ENCODE measurements at places on chromosomes 2 and 18.

DNA sequence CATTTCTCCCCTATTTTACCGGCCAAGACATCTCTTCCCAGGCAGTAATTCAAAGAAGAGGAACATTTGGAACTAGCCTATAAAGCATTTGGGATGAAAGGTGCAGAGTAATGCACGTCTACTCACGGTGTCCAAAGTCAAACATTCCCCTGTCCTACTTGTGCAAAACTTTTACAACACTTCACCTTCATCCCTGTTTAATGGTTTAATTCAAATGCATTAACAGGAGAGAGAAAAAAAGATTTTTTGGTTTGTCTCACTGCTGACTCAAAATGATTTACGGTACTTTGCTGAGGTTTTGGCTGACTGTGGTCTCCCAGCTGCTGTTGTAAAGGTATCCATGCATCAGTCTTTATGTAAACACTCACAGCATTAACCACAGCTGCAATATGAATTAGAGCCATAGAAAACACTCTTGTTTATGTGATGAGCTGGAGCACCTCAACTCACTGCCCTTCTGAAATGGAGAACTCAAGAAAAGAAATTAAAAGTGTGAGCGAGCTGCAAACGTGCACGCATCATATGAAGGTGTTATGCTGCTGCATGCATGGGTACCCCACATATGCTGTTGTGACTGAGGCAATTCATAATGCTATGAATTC is 220.5 kb downstream of the PIEZO2 start:
- no peak for DNase-seq

GRCh38 chr2:172098650-172099471 is 3.8 kb downstream of the DLX2 start:
- DNase-seq = no peak

DNA sequence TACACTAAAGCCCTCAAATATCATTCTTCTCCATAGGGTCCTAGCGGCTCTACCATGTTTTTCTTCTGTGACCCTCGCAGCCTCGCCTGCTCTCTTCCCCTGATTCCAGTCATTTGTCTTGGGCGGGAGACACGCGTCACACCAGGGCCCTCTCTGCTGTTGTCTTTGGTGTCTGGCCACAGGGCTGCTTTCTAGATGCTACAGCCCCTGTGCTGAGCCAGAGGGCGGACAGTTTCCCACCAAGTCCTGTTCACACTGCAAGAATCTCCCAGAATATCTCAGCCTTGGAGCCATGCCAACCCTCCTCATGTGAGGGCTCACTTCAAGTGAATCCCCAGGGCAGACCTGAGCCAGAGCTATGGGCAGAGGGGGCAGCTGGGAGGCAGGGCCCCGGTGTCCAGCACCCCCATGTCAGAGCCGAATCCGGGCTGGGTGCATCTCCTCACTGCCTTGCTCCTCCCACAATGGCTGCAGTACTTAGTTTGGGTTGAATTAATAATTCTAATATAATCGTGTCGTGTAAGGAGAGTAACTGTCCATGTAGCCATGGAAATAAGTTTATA is 42.1 kb downstream of the DIPK1C start:
- DNase-seq = no peak

- DNase-seq = no peak
These were observed 5.1 kb upstream of the BCL11A start for GRCh38 chr2:60558536-60558935.

DNA sequence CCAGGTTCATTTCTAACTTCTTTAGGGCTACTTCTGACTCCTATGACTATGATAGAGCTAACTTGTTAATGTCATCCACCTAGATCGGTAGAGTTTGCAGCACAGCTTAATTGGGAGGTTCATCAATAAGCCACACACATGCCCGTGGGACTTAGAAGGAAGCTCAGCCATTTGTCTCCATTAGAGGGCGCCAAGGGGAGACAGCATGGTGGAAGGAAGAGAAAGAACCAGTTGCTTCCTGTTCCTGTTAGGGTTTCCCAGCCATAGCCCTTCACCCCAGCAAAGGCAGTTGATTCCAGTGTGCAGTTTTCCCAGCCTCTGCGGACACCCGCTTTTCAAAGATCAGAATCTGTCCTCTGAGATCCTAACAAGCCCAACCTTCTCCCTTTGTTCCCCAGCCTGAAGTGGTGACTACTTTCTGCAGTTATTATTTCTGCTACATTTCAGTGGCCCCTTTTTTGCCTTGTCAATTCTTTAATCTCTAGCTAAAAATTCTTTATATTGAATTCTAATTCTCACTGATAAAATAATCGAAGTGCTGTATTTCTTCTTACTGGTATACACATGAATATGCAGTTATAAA is 30.3 kb downstream of the MAIP1 start:
- DNase-seq = peak; percentile 43

DNA sequence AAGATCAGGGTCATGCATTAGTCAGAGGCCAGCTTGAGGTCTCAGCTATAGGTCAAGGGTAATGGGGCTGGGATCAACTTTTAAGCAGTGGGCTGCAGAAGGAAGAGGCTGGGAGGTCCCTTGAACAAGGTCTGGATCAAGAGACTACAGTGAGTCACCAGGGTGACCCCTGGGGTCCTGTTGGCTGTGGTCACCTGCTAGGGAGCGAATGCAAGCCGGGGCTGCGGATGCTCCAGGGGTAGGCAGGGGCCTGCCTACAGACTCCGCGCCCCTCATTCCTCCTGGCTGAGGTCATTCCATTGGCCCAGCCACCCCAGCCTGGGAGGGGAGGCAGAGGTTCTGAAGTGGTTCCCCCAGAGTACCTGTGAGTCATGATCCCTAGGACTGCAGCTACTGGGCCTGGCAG is 110.4 kb downstream of the CYP26B1 start:
- no peak for DNase-seq

DNA sequence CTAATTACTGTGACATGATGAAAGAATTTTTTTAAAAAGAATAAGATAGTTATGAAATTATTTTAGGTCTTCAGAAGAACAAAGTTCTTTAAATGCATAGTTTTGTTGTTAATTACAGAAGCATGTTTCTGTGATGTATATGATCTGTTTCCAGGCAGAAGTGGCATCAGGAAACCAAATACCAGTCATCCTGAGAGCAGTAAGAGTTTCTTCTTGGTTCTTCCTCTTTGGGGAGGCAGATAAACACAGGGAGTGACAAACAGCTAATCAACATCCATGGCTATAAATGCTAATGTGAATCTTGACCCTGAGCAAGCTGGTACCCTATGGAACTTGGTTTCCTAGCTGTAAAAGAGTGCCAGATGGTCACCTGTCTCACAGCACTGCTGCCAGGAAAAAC is 29.2 kb downstream of the WIPF1 start:
- peak; percentile 40 for DNase-seq

DNA sequence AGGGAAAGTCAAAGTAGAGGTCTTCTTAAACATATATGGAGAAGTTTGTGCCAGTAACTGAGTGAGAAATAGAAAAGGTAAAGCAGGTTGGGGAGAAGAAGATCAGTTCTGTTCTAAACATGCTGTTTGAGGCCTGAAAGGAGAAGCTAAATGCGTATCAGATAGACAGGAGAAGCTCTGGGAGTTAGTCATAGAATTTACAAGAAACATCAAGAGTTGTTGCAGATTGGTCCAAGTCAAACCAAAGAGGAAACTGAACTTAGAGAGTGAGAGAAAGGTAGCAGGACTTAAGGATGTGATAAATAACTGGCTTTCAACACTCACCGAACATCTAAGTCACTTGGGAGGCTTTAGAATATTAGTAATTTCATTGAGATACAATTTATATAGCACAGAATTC is 29.2 kb upstream of the CERS6 start:
- no peak for DNase-seq

Measured in NCI-H524 treated with DMSO at 0.1 percent for 48 hours (cell line).